Astrocyte of the hippocampus (primary cell): ENCODE measurements at places on chromosomes 16 and 17.

DNA sequence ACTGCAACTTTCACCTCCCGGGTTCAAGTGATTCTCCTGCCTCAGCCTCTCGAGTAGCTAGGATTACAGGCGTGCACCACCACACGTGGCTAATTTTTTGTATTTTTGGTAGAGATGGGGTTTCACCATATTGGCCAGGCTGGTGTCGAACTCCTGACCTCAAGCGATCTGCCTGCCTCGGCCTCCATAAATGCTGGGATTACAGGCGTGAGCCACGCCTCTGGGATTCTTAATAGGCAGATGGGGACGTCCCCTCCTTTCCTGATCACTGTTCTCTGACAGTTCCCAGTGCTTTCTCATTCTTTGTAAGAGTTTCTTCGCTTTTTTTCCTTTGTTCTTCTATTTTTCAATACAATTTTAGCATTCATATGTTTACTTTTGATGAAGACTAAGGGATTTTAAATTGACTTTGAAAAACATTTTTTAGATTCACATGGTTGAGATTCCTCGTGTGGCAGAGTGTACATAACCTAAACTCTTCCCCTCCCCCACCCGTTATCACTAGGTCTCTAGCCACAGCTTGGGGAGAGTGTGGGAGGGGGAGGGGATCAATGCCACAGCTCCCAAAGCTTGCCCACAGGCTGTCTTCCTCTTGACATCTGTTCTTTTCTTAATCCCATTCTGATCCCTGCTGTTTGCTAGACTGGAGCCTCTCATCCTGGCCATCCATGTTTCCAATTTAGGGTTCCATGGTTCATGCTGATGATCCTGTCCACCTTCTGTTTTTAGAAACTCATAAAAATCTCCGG, 11.0 kb downstream of the ADORA2B start:
- DNase-seq: no peak

DNA sequence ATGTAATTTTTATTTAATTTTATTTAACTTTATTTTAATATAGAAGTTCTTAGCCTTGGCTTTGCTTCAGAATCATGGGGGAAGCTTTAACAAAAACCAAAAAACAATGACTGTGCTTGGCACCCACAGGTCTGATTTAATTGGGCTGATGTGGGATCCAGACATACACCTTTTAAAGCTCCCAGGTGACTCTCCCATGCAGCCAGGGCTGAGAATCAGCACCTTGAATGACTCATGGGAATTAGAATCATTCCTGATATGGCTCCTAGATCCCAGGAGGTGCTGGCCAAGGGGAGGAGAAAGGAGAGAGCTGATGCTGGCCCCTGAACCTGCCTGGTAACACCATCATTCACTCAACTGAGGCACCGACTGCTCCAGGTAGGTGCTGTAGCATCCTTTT, 240.7 kb downstream of the PARN start:
- no peak for DNase-seq

DNA sequence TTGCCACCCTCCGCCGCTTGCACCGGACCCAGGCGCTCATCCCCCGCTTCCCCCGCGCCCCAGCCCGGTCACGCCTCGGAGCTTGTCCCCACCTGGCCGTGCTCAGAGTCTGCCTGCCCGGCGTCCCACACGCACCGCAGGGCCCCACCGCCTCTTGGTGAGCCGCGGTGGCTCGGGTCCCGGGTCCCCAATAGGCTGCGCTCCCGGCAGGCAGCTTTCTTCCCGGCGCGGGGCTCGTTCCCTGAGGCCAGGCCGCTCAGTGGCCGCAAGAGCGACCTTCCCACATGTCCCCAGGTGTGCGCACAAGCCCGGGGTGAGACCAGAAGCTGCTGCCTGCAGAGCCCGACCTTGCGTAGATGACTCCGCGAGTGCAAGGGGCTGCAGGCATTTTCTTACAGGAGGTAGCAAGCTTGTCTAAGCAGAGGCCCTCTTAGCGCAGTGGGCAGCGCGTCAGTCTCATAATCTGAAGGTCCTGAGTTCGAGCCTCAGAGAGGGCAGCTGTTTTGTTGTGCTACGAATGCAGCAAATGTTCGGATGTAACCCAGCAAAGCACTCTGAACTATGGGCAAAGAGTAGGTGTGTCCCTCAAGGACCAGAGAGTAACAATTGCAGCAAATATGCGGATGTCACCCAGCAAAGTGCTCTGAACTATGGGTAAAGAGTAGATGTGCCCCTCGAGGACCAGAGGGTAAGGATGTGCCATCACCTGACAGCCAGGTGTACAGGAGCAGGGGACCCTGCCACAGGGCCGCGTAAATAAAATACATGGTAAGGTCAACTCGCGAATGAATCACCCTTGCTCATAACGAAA, 15.6 kb downstream of the TLE7 start:
- DNase-seq: peak; percentile 79

GRCh38 chr16:15427648-15428239, 6.6 kb upstream of the BMERB1 start:
- DNase-seq: peak; percentile 83

- DNase-seq: peak; percentile 70
Measured at GRCh38 chr16:66427036-66427860, at the start of gene BEAN1. Gene BEAN1, plus strand, starts transcription at chr16:66427295. Its CDS starts 10,382 bp downstream, at chr16:66437677.

GRCh38 chr17:15233022-15233805, 31.9 kb downstream of the PMP22 start:
- no peak for DNase-seq

DNA sequence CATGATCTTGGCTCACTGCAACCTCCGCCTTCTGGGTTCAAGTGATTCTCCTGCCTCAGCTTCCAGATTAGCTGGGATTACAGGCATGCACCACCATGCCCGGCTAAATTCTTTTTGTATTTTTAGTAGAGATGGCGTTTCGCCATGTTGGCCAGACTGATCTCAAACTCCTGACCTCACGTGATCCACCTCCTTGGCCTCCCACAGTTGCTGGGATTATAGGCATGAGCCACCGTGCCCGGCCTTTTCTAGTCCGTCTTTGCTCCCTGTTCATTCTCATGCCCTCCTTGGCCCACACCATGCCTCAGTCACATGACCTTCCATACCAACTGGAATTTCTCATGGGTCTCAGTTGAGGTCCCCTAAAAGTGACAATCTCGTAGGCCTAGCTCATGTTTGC, 86.9 kb downstream of the SNX29 start:
- DNase-seq: no peak

DNA sequence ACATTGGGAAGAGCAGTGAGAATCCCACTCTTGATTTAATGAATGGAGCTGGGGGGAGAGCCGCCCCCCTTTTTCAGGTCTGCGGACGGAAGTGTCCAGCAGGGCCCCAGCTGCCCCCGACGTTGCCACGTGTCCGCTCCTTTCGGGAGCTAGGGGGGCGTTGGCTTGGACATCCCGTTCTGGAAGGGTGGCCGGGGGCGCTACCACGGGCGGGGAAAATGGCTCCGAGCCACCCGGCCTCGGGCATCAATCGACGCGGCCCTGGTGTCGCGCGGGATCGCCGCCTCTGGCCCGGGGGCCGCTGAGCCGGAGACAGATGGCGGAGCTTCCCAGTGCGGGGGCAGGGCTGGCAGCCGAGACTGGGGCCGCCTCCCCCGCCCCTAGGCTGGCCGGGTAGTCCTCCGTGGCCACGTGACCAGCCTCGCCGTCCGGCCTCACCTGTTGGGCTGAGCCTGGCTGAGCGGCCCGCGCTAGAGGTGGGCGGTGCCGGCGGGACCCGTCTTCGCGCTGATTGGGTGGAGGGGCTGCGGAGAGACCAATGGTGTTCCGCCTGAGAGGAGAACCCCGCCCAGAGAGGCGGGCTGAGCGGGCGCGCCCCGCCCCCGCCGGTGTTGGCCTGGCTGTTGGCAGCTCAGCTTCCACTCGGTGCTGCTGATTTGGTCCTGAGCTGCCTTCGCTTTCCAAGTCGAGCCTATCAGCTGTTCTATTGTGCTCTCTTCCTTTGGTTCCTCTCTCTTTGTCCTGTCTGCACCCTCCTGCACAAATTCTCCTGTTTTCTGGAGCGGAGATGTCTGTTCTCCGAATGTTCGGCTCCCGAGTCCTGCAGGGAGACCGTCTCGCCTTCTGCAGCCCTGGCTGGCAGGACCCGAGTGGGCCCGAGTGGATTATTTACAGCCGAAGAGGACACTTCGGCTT, 8.3 kb downstream of the HS3ST3B1 start:
- DNase-seq: peak; percentile 99

GRCh38 chr16:1072526-1073261, at the start of gene SSTR5:
Gene SSTR5, plus strand, starts transcription at chr16:1072747. Its CDS starts 6,122 bp downstream, at chr16:1078869.
- no peak for DNase-seq

DNA sequence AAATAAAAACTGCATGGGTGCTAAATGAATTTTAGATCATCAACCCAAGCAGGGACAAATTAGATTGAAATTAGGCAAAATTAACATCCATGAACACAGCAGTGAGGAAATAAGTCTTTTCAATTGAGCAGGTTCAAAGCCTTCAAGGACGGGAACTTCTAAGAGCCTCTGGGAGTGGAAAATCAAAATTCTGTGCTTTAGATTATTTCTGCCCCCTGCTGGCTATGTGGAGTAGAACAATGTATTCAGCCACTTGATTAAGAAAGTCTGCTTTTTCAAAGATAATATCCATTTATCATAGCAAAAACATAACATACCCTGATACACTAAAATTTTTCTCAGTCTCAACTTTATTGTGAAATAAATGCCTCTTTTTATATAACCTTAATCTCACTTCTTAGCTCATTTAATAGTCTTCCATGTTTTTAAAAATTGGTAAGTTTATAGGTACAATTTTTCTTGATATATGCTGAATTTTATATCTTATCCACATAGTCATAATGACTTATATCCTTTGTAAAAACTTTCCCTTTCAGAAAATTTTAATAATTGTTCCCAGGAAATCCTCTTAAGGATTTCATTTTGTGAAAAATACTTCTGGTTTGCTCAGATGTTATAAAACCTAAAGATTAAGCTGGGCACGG, 28.1 kb upstream of the NOL11 start:
- DNase-seq: peak; percentile 73

DNA sequence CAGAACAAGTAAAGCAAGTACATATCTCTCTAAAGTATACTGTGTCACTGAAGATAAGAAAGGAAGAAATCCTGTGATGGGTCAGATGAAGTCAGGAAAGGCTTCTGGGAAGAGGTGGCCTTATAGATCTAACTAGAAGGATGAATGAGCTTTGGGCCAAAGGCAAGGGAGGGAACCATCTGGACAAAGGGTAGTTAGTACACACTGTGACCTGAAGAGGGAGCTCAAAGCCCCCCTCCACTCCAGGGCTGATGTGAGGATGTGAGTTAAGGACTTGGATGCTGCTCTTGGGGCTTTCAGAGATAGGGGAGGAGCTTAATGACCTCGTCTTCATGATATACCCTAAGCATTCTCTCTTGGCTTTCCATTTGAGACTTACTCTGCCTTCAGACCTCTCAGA, 185.3 kb upstream of the CACNG3 start:
- DNase-seq: peak; percentile 63

DNA sequence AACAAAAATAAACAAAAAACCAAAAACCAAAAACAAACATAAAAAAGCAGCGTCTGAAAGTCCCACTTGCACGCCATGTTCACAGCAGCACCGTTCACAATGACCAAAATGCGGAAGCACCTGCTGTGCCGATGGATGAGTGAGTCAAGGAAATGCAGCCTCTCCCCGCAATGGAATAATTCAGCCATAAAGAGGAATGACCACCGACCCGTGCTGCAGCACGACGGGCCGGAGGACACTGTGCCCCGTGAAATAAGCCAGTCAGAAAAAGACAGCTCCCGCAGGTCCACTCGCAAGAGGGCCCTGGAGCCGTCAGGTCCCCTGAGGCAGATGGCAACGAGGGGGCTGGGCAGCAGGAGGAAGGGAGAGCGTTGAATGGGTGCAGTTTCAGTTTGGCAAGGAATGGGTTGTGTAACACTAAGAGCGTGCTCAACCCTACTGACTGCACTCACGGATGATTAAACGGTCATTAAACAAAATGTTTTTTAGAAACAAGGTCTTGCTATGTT, 5.1 kb downstream of the CLCN7 start:
- no peak for DNase-seq

DNA sequence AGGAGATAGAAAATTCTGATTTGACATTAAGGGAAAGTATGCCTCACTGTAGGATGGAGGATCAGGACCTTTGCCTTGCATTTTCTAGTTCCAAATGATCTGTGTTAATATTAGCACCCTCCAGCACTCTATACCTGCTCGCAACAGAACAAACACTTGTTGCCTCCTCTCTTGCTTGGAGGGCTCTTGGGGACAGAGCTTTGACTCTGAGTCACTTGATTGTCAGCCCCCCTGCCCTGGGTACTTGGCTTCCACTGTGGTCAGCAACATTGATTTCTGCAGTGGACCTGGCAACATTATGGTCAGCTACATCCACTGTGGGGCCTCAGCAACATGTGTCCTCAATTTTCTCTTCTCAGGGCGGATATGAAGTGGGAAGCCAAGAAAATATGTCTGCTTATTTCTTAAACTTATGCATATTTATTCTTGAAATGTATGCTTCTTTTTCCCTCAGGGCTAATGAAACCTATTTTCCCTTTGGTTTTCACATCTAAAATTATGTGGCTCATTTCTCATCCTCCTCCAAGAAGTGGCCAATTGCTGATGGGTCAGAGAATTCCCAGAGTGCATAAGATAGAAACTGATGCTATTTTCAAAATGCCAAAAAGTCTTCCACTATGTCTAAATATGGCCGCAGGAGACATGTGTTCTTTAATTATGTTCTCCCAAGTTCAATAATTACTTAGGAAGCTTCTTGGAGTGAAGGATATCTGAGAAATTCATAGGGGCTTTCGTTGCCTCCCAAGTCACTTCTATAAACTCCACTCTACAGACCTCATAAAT, 94.6 kb upstream of the SMIM36 start:
- no peak for DNase-seq

- no peak for DNase-seq
Measured at GRCh38 chr17:44277976-44278375, 10.0 kb upstream of the SLC4A1 start.

DNA sequence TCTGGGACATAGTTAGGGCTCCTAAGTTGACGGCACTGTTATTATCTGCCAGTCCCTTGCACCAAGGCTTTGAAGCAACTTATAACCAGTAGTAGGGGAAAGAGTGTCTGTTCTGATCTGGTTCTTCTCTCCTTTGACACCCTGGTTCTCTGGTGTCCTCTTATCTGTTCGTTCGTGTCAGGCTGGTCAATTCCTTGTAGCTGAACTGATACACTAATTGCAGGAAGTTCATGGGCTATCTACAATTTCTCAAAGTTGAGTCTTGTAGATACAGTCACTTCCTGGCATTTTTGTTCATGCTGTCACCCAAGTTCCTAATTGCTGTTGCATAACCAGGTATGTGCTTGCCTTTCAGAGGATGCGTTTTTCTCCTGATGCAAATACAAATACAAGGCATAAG, 17.3 kb upstream of the MYO1D start:
- no peak for DNase-seq

DNA sequence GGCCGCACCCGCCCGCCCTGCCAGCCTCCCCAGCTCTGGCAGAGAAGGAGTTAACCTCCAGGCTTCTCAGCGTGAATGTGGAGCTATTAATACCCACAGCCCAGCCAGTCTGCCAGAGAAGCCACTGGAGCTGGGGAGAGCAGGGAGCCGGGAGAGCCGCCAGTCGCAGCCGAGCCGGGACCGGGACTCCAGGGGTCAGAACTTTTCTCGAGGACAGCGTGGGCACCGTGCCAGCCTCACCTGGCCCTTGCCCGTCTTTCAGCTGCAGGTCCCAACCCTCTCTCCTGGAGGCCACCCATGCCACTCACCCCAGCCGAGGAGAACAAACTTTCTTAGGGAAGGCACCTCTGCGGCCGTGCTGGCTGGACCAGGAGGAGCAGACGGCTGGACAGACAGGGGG, 33.8 kb upstream of the SBK1 start:
- peak; percentile 72 for DNase-seq
